ENCODE measurements at places on chromosomes 4 and X.

- no peak for DNase-seq
These were observed 75.0 kb upstream of the SORBS2 start for GRCh38 chr4:185886832-185887524.

GRCh38 chrX:20693078-20693477 is 426.4 kb upstream of the RPS6KA3 start:
- DNase-seq = no peak

GRCh38 chr4:53485658-53486040 is 105.6 kb downstream of the LNX1 start:
- no peak for DNase-seq

- no peak for DNase-seq
These were observed 146.2 kb downstream of the SPOCK3 start for GRCh38 chr4:167088115-167088514.

- DNase-seq = no peak
These were observed 132.2 kb downstream of the STIM2 start for GRCh38 chr4:26992657-26993361.

GRCh38 chr4:162803378-162803777 is 363.3 kb downstream of the NAF1 start:
- DNase-seq = no peak
